ENCODE measurements at places on chromosomes 5 and 9.

DNA sequence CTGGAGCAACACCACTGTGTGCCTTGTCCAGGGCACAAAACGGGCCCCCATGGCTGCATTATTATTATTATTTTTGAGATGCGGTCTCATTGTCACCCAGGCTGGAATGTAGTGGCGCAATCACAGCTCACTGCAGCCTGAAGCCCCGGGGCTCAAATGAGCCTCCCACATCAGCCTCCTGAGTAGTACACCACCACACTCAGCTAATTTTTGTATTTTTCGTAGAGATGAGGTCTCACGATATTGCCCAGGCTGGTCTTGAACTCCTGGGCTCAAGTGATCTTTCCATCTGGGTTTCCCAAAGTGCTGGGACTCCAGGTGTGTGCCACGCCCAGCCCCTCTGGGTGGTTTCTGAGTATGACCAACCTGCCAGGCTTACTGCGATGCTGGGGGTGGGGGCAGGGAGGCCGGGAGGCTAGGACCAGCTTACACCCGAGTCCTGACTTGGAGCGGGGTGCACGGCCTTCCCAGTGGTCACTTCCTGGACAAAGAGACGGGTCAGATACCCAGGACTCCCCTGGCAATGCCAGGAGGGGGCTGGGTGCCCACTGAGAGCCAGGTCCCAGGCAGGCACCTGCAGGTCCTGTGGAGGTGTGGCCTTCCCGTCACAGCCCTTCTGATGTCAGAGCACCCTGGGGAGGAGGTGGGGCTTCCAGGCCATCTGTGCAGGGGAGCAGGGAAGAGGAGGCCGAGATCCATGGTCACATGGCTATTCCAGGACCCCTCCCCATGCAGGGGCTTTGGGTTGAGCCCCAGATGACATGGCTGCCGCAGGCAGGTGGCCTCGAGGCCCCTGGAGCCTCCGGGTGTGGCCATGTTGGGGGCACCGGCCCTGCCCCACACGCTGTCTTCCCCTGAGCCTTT, 8.3 kb upstream of the NRARP start:
- no peak for DNase-seq

GRCh38 chr9:86175743-86176456, 76.5 kb upstream of the GOLM1 start:
- no peak for DNase-seq

DNA sequence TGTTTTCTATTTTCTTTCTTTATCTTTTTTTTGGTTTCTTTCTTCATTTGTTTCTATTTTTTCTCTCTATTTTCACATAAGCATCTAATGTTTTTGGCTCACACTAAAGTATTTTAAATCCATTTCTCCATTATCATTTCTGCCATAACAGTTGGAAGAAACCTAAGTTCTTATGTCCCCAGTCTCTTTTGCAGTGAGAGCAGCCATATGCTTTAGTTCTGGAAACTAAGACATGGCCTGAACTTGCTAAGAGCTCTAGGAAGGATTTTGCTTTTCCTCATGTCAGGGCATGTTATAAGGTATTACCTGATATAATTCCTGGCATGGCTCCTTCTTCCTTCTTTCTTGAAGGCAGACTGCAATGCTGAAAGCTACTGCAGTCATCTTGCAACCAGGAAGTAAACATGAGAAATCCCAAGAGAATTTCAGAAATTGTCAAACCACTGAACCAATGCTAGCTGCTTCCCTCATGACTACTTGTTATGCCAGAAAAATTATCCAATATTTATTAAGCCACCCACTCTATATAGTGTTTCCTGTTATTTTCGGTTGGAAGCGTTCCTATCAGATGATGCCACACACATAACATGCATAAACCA, 171.1 kb downstream of the TAF11L14 start:
- no peak for DNase-seq

GRCh38 chr9:137314561-137315560, 12.8 kb upstream of the NRARP start:
- no peak for DNase-seq

- no peak for DNase-seq
Measured at GRCh38 chr9:125436613-125437443, 175.2 kb downstream of the GAPVD1 start.

- no peak for DNase-seq
Measured at GRCh38 chr5:116695681-116696080, 121.1 kb upstream of the SEMA6A start.

DNA sequence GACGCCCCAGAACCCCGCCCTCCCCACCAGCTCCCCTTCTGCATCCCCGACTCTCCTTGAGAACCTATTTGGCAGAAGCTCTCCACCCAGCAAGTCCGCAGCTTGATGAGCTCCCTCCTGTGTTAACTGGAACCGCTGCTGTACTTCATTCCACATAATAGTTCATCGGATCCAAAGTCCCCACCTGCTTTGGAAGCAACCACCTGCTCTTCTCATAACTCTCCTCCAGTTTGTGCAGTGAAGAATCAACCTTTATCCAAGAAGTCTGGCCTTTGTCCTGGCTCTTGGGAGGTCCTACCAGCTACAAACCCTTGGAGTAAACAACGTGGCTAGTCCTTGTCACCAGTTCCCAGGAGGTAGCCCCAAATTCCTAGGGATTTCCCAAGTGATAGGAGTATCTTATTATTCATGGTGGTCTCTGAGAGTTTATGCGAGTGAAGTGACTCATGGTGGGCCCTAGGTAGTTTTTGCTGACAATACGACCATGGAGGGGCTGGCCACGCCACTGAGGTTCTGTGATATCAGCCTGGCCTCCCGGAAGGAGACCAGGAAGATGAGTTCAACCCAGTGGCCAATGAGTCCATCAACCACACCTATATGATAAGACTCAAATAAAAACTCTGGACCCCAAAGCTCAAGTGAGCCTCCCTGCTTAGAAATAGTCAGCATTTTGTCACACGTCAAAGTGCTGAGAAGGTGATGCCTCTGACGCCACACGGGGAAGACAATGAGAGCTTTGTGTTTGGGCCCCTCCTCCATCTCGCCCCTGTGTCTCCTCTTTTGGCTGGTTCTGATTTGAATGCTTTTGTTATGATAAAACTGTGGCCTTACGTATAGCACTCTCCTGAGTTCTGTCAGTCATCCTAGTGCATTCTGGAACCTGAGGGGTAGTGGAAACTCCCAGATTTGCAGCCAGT, 3.6 kb upstream of the IL4 start:
- DNase-seq = peak; percentile 35

DNA sequence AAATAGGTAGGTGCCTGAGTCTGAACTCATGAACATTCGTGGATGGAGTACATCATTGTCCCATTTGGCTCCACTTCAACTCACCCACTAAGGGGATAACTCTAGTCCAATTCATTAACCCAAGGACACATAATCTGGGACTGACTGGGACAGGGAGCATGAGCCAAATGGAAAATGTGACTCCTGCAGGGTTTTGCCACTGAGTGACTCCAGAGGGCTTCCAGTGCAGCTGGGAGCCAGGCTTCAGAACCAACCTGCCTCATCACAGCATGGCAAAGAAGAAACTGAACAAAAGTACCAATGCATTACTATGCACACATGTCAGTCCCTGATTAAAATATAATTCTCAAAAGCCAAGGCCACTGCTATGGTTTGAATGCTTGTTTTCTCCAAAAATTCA, 159.7 kb upstream of the SNX2 start:
- DNase-seq = no peak

DNA sequence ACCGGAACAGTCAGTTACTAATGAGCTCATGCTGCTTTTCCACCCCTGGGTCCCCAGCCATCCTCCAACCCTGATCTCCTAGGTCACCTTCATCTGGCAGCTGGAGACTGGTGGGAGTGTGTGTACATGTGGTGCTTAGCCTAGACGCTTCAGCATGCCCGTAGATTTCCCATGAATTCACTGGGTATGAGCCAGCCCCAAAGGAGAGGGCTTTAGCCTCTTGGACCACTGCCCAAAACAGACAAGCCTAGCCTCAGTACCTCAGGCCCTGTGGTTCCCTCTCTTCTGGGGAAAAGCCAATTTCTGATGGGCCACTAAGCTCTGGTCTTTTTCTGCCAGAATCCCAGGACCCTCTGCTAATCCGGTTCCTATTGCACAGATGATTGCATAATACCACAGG, 48.0 kb upstream of the ASTN2 start:
- no peak for DNase-seq

GRCh38 chr9:32092031-32092430, 292.4 kb upstream of the ACO1 start:
- no peak for DNase-seq

DNA sequence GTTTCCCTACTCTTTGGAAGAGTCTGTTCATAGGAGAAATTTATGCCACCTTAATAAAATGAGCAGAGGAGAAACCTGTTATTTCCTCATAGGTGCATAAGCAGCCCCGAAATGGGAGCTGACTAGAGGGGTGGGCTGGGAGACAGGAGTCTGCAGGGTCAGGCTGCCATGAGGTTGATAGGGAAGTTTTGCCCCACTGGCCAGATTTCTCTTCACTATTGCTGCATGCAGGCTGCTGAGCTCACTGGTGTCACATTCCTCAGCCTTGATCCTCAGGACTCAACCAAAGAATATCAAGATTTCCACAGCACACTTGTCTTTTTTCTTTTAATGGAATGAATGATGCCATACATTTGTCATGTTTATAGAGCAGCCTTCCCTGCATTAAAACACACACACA, 60.7 kb downstream of the BHMT start:
- peak; percentile 43 for DNase-seq

- DNase-seq = no peak
Measured at GRCh38 chr5:110085826-110086225, 396.1 kb downstream of the MAN2A1 start.

DNA sequence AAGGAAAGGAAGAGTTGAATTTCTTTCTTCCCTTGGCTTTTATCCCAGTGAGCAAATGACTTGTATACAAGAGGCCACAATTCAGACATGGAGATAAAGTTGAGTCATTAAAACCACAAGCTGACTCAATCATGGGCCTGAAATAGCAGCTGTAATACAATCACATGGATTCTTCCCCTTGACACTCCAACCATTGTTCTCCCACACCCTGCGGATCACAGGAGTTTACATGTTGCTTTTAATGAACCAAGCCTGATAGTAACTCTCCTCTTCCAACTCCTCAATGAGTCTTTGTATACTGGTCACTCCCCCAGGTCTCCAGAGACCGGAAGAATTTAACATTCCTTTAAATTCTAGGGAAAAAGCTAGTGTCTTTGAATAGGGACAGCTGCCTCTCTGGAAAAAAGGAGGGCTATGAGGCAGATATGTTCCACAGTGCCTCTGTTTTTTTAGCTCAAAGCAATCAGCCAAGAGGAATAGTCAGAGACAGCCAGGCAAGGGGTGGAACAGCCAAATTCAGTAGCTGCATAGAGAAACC, 32.4 kb downstream of the PCDHGC5 start:
- DNase-seq = peak; percentile 88

DNA sequence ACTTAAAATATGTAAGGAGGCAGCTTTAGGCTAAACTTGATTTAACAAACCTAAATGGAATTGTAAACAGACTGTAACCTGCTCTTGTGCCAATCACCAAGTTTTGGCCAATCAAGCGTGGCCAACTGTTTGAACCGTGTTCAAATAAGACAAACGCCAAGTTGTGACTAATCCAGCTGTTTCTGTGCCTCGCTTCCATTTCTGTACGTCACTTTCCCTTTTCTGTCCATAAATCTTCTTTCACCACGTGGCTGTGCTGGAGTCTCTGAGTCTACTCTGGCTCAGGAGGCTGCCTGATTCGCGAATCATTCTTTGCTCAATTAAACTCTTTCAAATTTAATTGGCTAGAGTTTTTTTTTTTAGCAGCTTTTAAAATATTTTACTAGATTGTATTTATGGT, 71.3 kb downstream of the LIX1 start:
- DNase-seq = no peak

GRCh38 chr5:51389288-51389576, 6.0 kb downstream of the ISL1 start:
- no peak for DNase-seq

DNA sequence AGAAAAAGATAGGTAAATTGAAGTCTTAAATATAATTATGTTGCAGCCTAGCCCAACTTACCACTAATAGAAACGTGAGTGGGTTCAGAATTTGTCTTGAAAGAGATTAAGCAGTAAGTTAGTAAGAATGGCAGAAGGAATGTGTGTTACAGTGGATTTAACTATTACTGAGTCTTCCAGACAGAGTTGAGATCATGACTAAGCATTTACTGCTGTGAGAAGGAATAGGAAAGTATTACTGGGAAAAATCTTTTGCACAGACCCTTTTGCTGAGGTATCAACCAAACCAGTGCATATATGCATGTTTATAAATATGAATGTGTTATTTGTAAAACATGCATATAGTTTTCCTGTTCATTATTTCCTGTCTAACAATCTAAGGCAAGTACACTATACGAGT, 112.8 kb upstream of the EFNA5 start:
- no peak for DNase-seq

DNA sequence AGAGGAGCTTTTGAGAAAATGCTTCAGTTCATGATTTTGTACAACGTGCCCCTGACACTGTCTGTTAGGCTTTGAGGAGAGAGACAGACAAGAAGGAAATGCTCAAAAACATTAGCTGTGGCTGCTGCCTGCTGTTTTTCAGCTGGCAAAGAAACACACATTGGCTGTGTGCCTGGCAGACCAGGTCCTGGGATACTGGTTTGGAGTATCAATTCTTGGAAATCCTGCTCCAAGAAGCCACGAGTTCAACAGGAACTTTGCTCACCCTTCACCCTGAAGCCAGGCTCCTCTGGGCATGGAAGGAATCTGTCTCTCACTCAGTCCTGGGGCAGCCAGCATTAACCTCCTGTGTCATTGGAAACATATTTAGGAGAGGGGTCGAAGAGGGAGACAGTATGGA, 245.5 kb downstream of the AUH start:
- DNase-seq = no peak

DNA sequence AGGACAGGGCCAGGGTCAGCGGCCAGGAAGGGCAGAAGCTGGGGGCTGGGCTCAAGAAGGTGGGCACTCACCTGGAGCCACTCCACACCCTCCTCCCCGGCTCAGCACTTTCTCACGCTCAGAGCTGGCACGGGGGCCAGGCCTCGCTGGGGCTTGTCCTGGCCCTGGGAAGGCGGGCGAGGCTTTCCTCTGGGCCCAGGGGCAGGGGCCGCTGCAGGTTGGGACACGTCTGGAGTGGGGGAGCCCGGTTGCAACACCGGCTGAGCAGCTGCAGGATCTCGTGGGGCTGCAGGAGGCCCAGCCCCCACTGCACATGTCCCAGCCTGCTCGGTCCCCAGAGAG, 38.9 kb upstream of the EGFL7 start:
- DNase-seq = no peak

Data from HAP-1 (cell line).